Inflammatory macrophage treated with lipopolysaccharide for 4 hours (primary cell): ENCODE measurements at places on chromosomes 16 and 17.

- no peak for DNase-seq
Observed at GRCh38 chr17:44082256-44082927, 11.9 kb downstream of the G6PC3 start.

- peak; percentile 89 for DNase-seq
Observed at GRCh38 chr17:44331249-44331760, 6.7 kb upstream of the SLC25A39 start.

DNA sequence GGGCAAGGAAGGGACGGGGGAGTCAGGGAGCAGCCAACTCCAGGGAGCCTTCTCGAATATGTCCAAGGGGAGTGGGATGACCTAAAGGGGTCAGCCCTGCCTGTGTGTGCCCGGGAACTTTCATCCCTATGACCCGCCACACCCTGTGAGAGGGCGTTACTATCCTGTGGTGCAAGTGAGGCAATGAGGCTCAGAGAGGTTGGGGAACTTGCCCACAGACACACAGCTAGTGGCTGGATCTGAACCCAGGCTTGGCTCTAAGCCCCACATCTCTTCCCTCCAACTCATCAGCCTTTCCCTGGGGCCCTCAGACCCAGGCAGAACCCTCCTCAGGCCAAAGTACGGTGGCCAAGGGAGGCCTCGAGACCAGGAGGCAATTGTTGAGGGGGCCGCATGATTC is 23.2 kb downstream of the JUP start:
- DNase-seq: no peak

DNA sequence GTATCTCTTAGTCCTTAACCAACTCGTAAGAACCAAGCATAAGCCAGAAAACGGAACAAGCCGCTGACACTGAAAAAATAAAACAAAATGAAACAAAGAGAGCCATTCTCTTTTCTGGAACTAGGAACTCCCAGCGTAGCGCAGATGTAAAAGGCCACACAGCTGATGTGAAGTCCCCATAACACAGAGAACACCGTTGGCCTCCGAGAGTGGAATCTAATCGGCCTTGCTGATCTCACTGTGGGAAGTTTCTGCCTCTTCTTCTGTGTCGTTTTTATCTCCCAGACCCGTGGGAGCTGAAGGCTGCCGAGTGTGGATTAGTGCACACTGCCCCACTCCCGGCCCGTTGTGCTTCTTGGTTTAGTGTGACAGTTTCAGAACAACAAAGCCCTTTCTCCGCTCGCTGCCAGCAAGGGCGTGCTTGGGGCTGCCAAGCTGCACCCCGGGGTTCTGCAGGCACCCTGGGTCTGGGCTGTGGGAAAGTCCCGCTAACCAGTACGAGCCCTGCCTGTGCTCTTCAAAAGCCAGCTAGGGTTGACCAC is 21.7 kb downstream of the TTYH2 start:
- peak; percentile 72 for DNase-seq

- DNase-seq: peak; percentile 62
Observed at GRCh38 chr17:32783602-32784001, 93.3 kb downstream of the MYO1D start.

DNA sequence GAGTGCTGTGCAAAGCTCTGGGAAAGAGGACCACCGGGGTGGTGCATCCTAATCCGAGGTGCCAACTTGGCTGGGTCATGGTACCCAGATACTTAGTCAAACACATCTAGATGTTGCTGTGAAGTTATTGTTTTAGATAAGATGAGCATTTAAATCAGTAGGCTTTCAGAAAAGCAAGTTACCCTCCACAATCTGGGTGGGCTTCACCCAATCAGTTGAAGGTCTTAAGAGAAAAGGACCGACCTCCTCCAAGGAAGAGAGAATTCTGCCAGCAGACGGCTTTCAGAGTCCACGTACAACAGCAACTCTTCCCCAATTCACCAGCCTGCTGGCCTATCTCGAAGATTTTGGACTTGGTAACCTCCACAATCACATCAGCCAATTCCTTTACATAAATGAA is 338.1 kb downstream of the C16orf95 start:
- DNase-seq: no peak

DNA sequence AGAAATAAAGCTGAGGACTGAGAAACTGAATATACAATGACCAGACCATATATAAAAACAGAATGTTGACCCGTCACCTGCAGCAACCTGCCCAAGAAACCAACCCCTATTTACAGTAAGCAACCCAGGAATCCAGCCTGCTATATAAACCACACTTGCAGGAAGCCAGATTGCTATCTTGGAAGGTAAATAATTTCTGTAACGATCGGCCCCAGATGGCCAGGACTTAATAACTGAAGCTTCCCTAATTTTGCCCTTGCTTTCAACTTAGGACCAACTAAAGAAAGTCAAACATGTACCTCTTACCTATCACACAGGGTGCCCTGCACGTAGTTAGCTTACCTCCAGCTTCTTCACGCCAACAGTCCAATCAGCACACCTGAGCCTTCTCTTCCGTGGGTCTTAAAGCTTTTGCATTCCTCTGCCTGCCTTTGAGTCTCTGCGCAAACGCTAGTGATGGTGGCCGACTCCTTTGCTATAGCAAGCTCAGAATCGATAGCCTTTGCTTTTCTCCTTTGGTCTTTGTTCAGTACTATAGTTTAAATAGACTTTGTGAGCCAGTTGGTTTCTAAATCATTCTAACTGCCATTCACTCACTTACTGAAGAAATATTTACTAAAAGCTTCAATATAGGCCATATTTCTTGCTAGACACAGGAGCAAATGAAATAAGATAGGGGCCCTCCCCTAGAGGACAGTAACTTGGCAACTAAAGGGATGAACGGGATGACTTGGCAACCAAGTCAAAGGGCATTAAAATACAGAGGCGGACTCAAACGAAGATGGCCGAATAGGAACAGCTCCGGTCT is 31.3 kb downstream of the MPHOSPH6 start:
- no peak for DNase-seq

DNA sequence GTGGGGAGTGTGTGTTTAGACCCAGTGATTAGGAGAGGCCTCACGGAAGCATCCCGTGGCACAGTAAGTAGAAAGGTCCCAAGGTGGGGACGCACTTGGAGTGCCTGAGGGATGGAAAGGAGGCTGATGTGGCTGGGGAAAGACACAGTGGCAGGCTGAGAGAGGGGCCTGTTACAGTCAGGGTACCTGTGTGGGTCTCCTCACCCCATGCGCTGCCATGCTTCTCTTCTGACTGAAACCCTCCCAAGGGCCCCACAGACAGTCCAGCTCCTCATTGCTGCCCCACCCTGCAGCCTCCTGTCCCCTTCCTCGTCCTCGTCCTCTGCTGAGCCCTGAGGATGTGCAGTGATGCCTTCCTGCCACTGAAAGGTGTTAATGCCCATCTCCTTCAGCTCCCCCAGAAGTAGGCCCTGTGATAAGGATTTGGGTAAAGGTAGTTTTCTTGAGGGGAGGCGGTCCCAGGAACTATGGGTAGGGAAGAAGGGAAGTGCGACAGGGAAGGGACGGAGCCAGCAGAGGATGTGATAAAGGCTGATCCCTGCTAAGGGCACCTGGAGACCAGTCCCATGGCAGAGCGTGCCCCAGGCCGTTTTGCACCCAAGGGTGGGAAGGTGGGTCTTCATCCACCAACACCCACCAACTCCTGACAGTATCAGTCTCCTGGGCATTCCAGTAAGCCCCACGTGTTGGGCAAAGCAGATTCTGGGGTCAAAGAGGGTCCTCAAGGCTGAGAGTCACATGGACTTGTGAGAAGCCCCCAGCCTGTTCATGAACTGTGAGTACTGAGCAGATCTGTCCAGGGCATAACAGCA is 237.2 kb downstream of the GSG1L start:
- DNase-seq: no peak
